ENCODE measurements at places on chromosomes 3 and 15.

DNA sequence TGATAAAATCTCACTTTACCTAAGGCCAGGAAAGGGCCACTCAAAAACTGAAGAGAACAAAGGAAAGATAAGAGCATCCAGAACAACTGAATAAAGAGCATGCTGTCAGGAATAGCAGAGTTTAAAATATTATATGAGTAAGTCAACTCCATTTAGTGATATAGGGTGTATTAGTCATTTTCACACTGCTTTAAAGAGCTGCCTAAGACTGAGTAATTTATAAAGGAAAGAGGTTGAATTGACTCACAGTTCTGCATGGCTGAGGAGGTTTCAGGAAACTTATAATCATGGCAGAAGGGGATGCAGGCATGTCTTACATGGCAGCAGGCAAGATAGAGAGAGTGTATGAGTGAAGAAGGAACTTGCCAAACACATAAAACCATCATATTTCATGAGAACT lies 778.0 kb upstream of the NECTIN3 start:
- DNase-seq = no peak

DNA sequence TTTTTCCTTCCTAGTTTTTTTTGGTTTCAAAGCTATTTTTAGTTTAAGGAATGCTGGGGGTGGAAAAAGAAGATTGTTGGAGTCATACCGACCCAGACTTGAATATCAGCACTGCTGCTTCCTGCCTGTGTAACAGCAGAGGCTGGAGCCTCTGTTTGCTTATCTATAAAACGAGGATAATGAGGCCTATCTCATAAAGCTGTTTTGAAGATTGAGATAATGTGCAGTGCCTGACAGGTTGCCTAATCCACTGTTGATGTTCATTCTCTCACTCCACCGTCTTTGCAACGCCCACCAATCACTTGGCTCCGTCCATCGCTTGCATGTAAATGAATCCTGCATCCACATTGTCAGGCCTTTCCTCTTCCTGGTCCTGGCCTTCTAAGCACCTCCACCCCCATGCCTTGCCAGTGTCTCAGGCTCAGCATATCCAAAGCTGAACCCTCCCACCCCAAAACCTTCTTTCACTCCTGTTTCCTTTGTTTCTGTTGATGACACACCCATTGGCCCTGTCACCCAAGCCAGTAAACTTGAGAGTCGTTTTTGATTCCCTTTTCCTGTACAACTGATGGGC lies 94.9 kb downstream of the MEX3B start:
- DNase-seq = no peak

DNA sequence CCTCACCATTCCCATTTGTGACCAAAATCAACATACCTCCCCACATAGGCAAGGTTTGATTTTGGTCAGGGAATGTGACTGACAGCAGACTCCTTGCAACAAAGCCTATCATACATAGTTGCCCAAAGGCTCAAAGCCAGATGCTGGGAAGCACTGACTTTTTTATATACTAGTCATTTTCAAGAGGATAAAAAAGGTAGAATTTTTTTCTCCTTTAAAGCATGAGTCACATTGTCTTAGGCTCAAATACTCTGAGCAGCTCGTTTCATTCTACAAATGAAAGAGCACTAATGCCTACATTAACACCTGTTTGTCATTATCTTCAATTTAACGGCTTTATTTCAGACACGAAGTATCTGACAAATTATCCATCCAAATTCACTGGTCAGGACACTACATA lies 36.2 kb downstream of the ICE2 start:
- no peak for DNase-seq

DNA sequence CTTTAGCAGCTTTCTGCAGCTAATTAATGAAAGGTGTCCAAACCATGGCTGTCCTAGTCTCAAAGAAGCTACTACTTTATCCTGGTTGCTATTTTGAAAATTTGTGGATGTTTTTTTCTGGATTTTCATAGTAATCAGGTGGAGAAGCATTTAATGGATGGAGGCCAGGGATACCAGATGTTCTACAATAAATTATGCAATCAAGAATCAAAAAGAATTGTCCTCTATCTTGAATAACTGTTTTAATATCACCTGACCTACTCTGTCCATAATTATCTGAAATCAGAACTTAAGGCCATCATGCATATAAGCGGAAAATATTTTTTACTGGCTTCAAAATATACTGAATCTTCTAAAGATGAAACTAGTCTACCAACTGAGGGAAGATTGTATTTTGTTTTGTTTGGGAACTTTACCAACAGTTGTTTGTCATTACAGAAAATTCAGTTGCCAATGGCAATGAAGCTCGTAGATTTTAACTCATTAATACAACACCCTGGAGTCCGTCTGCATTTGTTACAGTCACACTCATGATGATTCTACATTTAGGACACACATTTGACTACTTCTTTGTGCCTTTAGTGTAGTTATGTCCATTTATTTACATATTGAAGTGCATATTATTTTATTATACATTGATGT lies 762.3 kb upstream of the GRM7 start:
- no peak for DNase-seq

GRCh38 chr3:106913966-106914365 lies 463.3 kb upstream of the CCDC54 start:
- no peak for DNase-seq

DNA sequence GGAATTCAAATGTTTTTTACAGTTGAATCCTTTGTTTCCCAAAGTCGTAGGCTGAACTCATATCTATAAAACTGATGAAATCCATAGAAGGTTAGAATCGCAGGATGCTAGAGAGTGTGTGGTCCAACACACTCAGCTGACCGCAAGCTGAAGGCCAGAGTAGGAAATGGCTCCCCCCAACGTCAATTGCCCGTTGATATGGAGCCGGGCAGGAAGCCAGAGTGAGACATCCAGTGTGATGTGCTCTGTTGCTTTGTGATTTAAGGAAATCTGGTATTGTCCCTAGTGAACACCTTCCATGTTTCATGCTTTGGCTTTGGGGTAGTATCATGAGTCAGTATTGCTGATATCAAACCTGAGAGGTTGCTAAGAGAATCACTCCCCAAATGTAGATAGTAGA lies 5.8 kb upstream of the MEX3B start:
- DNase-seq = no peak

GRCh38 chr15:83516935-83517334 lies 69.8 kb downstream of the SH3GL3 start:
- no peak for DNase-seq

DNA sequence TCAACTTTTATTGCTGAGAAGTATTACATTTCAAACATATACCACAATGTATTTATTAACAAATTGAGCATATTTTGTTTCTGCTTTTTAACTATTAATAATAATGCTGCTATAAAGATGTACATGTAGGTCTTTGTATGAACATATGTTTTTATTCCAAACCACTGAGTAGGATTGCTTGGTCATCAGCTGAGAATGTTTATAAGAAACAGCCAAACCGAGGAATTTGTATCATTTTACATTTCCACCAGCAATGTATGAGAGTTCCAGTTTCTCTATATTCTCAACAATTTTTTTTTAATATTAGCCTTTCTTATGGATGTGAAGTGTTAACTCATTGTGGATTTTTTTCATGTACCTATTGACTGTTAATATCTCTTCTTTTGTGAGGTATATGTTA lies 119.5 kb upstream of the MDFIC2 start:
- DNase-seq = no peak

- no peak for DNase-seq
Measured at GRCh38 chr3:15542614-15543013, 21.1 kb upstream of the COLQ start.

GRCh38 chr3:41522612-41523011 lies 323.3 kb downstream of the CTNNB1 start:
- no peak for DNase-seq

GRCh38 chr3:38101811-38102443 lies 35.0 kb downstream of the ACAA1 start:
- no peak for DNase-seq

DNA sequence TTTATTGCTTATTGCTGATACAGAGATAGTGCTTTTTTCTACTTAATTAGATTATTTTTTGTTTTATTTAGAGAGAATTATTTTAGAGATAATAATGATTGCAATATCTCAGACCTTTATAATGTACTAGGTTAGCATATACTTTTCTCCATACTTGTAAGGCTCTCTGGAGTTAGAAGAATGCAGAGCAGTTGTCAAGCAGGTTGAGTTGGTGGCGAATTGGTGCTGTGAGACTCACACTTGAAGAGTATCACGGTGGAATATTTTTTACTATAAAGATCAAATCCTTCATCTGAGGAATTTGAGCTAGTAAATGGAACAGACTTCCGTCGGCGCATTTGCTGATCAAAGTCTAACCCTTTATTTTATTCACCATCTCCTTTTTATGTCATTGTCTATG lies 47.3 kb upstream of the MDFIC2 start:
- no peak for DNase-seq

DNA sequence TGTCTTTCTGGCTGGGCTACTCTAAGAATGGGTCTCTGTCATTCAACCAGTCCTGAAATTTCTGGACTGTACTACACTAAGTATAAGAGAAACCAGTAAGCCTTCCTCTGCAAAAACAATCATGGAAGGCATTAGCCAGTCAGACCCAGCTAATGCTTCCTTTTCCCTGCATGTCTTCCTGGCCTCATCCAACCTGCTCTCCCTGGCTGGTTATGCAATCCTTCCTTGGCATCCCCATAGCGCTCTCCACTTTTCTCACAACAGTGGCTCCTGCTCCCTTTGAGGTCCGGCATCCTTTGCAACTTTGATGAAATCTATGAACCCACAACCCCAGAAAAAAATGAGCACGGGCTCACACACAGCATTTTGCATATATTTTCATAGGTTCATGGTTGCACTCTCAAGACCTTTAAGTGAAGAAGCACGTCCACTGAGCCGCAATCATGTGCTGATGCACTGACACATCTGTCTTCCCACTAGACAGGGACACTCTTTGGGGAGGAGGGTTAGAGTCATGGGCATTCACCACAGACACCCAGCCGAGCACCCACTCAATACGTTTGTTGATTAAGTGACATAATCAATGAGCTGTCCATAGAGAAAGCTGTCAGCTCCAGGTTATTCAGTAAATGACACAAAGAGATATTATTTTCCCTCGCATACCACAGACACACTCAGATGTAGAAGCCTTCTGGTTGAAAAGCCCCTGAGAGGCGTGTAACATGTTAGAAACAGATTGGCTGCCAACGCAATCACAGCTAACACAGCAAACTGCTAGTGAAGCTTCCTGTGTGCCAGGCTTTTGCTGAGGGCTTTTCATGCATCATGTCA lies 66.7 kb downstream of the PLD1 start:
- DNase-seq = no peak

DNA sequence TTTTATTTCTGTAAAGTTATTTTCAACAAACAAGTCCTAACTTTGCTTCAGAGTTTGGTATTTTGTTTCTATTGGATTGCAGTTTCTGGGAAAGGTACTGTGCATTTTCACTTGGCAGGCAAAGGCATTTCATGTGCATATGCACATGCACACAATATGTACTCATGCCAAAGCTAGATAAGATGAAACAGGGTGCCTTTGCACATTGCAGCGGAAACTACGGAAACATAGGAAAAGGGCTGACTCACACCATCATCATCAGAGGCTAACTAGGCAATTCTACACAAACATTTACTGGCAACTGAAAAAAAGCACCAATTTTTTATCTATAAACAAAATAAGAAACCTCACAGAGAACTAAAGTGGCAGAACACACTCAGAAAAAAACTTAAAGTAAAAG lies 550.6 kb upstream of the NECTIN3 start:
- no peak for DNase-seq

DNA sequence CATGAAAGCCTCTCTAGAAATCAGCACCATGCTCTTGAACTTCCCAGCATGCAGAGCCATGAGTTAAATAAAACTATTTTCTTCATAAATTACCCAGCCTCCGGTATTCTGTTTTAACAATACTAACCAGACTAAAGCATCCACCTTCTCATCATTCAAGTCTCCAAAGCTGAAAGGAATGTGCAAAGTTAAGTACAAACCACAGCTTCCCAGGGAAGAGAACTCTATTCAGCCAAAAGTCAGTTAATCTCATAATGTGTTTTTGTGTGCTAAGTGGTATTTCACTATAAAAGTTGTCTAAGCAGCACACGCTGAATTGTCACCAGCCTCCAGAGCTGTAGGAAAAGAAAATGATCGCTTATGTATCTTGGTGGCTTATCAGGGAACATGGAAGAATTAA lies 135.5 kb upstream of the KCNH8 start:
- DNase-seq = no peak

- no peak for DNase-seq
Measured at GRCh38 chr3:168081856-168082255, 13.9 kb downstream of the GOLIM4 start.

DNA sequence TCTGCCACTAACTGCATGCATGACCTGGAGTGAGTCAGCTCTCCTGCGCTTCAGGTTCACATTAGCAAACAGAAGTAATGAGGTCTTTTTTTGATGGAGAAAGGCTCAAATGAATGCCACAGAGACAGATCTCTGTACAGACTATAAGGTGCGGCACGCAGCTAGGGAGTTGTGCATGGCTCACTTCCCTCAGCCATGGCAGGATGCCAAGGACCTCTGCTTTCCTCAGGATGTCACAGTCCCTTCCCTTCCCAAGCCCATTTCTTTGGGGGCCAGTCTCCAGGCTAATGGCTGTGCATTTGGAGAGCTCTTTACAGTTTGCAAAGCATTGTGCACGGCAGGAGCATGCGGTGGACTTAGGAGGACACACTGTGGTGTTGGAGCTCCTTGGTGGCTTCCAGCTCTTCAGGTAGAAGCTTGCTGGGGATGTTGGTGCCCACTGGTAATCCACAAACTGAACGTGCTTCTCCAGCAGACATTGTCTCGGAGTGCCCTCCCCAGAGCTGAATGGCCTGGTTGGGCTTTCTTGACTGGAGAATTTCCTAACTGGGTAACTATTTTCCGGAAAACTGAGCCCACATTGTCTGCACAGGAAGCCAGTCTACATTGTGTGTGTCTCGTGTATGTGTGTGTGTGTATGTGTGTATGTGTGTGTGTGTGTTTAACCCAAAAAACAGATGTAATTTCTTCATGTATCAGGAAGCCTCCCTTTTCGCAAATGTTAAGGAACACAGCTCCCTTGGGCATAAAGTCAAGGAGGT lies 172.5 kb upstream of the TLE3 start:
- no peak for DNase-seq

DNA sequence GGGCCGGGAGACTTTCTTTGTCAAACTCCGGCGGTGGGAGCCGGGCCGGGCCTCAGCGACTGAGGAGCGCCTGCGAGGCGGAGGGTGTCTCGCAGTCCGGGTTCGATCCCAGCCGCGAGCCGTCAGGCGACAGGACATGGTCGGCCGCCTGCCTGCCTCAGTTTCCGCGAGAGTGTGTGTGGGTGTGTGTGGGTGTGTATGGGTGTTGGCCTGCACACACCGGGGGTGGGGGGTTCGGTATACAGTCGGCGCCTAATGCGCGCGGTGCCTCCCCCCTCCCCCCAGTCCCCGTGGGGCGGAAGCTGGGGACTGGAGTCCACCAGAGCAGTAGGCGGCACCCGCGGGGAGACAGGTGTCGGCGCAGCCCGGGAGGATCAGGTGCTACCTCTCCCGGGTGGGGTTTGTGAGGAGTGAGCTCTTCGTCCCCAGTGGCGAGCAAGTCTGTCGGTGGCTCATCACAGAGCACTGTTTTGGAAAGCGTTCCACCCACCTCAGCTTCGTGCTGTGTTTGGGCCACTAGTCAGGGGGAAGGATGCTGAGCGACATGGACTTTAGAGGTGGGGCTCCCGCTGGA lies 246.3 kb downstream of the GOLGA6L6 start:
- DNase-seq = no peak

GRCh38 chr15:78875107-78875914 lies 2.6 kb downstream of the MORF4L1 start:
- no peak for DNase-seq

GRCh38 chr3:185056908-185057307 lies 96.0 kb downstream of the C3orf70 start:
- DNase-seq = no peak

- DNase-seq = no peak
Measured at GRCh38 chr3:29011441-29011840, 269.4 kb upstream of the RBMS3 start.

Measured in stimulated activated CD8-positive, alpha-beta memory T cell treated with anti-CD3 and anti-CD28 coated beads, Interleukin-7, amount 100 ng/mL, for 1 hour (primary cell).